ENCODE measurements at places on chromosomes 4 and X. TPM values are rescaled to one million over a fixed set of nuclear protein-coding genes. Genes with fewer than 3 reads are reported as not detected.

GRCh38 chrX:115047181-115047580, 29.8 kb upstream of the IL13RA2 start:
- DNase-seq: no peak

The ADAD1 gene
- polyA plus RNA-seq: not detected

DNA sequence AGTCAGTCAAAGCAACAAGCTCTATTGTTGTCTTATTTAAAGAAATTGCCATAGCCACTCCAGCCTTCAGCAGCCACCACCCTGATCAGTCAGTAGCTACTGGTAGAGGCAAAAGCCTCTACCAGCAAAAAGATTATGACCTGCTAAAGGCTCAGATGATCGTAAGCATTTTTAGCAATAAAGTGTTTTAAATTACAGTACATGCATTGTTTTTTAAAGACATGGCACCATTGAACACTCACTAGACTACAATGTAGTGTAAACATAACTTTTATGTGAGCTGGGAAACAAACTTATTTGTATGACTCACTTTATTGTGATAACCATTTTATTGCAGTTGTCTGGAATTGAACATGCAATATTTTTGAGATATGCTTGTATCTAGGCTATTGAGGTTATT, 32.3 kb upstream of the DYNLT3 start:
- no peak for DNase-seq

GRCh38 chrX:13008189-13008533, 33.3 kb downstream of the TMSB4X start:
- no peak for DNase-seq
